ENCODE measurements at places on chromosomes 13 and 19. TPM values are rescaled to one million over a fixed set of nuclear protein-coding genes. Genes with fewer than 3 reads are reported as not detected.

DNA sequence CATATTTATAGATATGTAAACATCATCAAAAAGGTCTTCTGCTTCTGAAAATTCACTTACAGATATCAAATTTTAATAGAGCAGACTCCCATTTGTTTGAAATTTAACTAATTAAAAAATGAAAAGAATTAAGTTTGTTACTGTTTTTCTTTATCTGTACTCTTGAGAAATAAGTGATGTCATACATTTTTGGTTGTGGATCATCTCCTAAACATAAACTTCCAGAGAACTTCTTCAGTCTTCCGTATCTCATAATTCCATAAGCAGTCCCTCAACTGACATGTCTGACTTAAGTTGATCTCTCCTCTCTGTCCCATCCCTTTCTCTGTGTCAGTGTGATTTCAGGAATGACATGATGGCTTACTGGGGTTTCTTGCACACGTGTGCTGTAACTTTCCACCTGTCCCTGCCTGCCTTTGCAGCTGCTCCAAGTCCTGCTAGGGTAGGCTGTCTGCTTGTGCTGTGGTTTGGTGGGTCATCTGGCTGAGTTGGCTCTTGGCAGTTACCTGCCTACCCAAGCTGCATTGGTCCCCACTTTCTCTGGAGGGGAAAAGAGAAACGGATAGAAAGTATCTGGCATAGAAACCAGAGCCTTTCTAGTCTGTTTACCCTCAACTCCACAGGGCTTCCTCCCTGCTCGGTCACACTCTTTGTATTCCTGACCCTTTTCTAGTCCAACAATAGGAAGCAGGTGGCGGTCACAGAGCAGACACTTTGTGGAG lies 127.1 kb downstream of the GGACT start:
- DNase-seq = no peak

The OSCAR gene
- 0.61 TPM for total RNA-seq

The GPR183 gene
- not detected for total RNA-seq

DNA sequence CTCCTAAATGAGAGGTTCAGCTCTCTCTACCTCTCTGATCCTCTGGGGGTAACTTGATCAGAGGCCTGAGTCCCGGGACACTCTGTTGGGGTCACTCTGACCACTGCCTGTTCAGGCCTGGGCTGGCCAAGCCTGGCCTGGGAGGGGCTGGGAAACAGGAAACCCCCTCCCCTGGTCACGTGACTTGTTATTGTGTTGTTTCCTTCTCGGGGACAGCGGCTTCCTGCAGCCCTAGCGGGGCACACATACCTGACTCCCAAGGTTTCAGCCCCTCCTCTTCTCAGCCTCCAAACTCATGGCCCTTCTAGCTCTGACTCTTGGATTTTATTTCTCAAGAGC lies at the start of gene USHBP1:
Gene USHBP1, minus strand, starts transcription at position 105 of the 339 bp plus-strand sequence. CDS start 446 bp downstream, outside the sequence.
- no peak for DNase-seq

Data from A673 (cell line).